ENCODE measurements at places on chromosomes 1 and 21.

- no peak for DNase-seq
Measured at GRCh38 chr1:21020151-21020550, 156.5 kb downstream of the EIF4G3 start.

- DNase-seq = peak; percentile 17
Measured at GRCh38 chr1:110151175-110151669, 928 bp downstream of the SLC6A17 start.

- DNase-seq = peak; percentile 36
Measured at GRCh38 chr1:39117899-39118450, 86.5 kb upstream of the MACF1 start.

- DNase-seq = no peak
Measured at GRCh38 chr1:40039245-40039756, 1.2 kb upstream of the CAP1 start.

DNA sequence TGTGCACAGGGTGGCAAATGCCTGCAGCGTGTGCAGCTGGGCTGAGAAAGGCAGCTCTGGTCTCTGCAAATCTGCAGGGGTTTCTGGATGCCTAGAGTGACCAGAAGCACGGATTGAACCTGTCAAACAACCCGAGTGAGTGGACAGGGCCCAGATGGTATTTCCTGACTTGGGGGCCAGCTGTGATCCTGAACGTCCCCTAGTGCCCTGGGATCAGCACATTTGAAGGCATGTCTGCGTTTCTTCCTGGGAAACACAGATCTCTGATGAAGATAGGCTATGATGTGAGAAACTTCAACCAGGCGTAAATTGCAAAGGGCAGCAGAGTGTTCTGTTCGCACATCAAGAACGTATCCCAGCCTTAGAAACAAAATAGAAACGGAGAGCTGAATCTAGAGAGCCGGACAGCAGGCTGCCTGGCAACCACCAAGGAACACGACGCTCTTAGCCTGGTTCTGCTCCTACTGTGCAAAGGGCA, 163.1 kb downstream of the KCNJ6 start:
- DNase-seq = no peak

GRCh38 chr21:31107176-31107785, 69.0 kb upstream of the KRTAP19-8 start:
- DNase-seq = peak; percentile 3

DNA sequence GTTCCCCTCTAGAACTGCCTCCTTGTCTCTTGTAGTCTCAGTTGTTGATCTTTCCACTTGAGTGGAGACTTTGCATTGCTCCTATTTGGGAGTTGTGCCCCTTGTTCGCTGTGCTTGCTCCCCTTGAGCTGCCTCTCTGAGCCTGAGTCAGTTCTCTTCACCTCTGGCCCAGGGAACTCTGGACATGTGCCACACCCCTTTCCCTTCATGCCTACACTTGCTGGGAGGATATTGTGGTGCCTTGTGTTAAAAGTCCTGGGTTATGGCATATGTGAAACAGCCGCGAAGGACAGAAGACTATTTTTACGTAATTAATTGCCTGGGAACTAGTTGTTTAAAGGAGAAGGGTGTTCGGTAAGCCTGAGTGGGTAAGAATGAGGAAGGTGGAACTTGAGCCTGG, 32.2 kb upstream of the RPTN start:
- DNase-seq = no peak

- DNase-seq = no peak
Measured at GRCh38 chr1:214369364-214369763, 88.4 kb downstream of the SMYD2 start.

GRCh38 chr1:24644100-24644384, 940 bp downstream of the SRRM1 start:
- peak; percentile 31 for DNase-seq

GRCh38 chr1:178529364-178530036, 16.6 kb downstream of the TEX35 start:
- no peak for DNase-seq

- no peak for DNase-seq
Measured at GRCh38 chr1:214219902-214220301, 61.1 kb upstream of the SMYD2 start.

- no peak for DNase-seq
Measured at GRCh38 chr21:35102488-35103371, 53.6 kb upstream of the RUNX1 start.

GRCh38 chr1:32241001-32241763, 5.8 kb upstream of the FAM167B start:
- peak; percentile 74 for DNase-seq

GRCh38 chr21:16004523-16004922, 274.7 kb downstream of the USP25 start:
- DNase-seq = no peak

DNA sequence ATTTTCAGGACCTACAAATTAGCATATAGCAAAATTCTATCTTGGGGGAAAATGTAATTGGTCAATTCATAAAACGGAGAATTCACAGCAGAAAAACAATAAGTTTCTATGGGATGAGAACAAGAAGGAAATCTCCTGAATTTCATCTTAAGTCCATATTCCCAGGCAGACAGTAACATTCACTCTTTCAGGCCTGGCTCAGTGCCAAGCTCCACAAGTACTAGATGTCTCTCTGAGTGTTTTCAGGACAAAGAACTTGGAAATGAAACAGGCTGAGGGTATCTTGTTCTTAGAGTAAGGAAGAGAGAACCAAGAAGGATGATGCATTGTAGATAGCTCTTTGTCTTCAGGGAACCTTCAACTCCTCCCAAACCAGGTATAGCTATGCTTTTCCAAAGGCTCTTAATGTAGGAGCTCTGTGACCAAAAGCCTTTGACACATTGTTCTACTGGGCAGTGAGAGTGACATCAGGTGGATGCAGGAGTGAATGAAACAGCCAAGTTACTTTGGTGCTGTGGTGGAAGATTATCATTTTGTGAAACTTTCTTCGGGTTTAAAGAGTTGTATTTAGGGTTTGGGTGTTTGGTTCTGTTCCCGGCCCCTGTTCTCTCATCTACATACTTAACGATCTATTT, 298.3 kb downstream of the GPATCH2 start:
- no peak for DNase-seq

GRCh38 chr1:2983319-2983705, 38.0 kb upstream of the ACTRT2 start:
- DNase-seq = no peak

DNA sequence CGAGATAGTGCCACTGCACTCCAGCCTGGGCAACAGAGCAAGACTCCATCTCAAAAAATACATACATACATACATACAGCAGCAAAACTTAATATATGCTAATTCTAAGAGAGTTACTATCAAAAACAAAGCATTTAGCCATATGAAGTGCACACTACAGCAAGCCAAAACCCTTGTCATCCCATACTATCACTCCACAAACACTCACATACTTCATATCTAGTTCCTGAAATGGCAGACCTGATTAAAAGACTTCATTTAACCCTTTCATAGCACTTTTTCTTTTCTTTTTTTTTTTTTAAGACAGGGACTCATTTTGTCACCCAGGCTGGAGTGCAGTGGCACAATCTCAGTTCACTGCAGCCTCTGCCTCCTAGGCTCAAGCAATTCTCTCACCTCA, 65.6 kb downstream of the COP1 start:
- no peak for DNase-seq

DNA sequence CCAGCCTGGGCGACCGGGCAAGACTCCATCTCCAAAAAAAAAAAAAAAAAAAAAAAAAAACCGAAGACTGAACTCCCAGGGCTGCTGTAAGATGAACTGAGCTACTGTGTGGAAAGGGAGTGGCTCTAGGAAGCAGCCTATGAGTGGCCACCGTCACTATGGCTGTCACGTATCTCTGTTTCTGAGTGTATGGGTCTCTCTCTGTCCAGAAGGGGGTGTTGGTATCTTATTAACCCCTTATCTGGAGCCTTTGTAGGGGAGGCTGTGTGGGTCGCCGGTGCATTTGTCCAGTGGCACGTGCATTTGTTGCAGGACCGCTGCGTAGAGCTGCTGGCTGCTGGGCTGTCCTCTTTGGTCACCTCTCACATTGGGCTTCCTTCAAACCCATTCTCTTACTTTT, 326.6 kb downstream of the CAMTA1 start:
- no peak for DNase-seq

GRCh38 chr1:227170361-227171166, 147.7 kb downstream of the CDC42BPA start:
- DNase-seq = no peak

DNA sequence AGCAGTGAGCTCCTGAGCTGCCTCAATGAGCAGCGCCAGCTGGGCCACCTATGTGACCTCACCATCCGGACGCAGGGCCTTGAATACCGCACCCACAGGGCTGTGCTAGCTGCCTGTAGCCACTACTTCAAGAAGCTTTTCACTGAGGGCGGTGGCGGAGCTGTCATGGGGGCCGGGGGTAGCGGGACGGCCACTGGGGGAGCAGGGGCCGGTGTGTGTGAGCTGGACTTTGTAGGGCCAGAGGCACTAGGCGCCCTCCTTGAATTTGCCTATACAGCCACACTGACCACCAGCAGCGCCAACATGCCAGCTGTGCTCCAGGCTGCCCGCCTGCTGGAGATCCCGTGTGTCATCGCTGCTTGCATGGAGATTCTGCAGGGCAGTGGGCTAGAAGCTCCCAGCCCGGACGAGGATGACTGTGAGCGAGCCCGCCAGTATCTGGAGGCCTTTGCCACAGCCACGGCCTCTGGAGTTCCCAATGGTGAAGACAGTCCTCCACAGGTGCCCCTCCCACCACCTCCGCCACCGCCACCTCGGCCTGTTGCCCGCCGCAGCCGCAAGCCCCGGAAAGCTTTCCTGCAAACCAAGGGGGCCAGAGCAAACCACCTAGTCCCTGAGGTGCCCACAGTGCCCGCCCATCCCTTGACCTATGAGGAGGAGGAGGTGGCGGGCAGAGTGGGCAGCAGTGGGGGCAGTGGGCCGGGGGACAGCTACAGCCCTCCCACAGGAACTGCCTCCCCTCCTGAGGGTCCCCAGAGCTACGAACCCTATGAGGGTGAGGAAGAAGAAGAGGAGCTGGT, 12.3 kb downstream of the ZBTB7B start:
- DNase-seq = no peak

- DNase-seq = no peak
Measured at GRCh38 chr1:72140222-72140621, 142.1 kb downstream of the NEGR1 start.

DNA sequence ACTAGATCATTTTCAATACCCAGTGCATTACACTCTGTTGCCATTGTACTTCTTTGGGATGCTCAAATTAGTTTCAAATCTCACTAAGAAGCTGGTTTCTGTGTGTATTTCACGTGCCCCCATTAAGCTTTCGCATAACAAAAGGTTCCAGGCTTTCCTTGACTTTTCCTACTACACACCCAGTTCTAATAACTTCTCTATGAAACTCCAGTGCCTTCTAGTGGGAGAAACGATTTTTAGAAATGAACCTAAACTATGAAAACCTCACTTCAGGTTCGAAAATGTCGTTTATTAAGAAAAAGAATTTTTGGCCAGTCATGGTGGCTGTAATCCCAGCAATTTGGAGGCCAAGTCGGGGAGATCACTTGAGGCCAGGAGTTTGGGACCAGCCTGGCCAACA, 2.8 kb downstream of the CFHR4 start:
- DNase-seq = no peak

DNA sequence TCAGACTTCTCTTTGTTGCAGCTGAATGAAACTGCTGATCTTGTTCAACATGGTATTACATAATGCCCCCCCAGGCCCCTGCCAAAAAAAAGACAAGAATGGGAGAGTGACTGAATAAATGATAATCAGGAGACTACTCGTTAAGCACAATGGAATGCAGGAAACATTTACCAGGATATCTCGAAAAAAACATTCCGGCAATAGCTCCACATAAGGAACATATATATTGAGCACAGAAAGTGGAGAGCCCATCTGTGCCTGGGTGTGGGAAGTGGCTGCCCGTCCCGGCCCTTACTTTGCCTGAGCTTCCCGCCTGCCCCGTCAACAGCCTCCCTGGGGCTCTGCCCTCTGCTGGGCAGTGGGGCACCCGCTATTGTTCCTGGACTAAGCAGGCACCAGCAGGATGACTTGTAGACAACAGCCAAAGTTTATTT, 13.3 kb downstream of the TRIM11 start:
- peak; percentile 66 for DNase-seq

DNA sequence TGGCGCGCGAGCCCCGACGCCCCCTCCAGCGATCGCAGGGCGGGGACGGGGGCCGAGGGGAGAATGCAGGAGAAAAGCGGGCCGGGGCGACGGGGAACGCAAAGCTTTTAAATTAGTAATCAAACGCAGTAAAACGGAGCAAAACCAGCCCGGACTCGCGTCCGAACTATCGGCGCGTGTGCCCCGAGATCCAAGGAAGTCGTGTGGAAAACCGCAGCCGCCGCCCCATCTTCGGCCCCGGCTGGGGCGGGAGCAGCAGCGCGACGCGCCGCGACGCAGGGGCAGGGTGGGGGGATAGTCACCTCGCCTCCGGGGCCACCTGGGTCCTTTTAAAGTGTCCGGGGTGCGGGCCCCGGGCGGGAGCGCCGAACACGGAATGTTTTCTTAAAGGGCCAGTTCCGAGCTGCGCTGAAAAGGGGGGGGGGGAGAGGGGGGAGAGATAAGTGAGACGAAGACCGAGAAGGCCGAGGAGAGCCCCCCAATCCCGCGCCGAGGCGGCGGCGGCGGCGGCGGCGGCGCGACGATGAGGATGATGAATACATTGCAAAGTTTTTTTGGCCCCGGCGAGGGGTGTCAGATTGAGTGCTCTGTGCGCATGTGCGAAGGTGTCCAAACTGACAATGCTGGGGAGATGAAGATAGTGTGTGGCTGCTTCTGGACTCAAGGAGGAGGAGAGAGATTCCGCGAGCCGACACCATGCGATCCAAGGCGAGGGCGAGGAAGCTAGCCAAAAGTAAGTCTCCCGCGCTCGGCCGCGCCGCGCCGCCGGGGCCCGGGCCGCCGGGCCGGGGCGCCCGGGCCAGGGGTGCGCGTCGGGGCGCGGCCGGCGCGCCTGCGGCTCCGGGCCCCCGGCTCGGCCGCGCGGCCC, at the start of gene PRDM16:
Gene PRDM16 (plus strand): TSS at position 640 of the 868 bp plus-strand sequence. CDS start 57 bp downstream, at position 697.
- peak; percentile 82 for DNase-seq

DNA sequence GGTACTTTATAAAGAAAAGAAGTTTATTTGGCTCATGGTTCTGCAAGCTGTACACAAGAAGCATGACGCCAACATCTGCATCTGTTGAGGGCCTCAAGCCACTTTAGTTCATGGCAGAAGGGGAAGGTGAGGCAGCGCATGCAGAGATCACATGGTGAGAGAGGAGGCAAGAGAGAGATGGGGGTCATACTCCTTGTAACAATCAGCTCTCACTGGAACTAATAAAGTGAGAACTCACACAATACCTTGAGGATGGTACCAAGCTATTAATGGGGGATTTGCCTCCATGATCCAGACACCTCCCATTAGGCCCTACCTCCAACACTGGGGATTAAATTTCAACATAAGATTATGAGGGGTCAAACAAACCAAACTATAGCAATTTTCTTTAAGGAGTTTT, 3.3 kb upstream of the RGL1 start:
- no peak for DNase-seq

DNA sequence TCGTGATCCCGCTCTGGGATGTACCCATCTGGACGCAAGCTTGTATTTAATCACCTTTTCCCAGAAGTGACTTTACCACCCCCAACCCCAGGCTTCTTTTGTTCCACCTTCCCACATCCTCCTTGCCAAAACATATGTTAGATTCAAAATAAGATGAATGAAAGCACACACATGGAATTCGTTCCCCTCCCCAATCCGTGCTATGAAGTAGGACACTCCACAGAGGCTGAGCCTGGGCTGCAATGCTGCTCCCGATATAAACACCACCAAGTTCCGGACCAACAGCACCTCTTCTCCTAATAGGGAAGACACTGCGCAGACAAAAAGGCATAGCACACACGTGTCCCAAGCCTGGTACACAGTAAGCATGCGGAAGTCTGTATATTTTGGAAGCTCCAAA, 86.1 kb downstream of the CLSTN1 start:
- DNase-seq = no peak

All from adipocyte (in vitro differentiated cells).